Neural progenitor cell (in vitro differentiated cells): ENCODE measurements at places on chromosomes 2 and 18.

DNA sequence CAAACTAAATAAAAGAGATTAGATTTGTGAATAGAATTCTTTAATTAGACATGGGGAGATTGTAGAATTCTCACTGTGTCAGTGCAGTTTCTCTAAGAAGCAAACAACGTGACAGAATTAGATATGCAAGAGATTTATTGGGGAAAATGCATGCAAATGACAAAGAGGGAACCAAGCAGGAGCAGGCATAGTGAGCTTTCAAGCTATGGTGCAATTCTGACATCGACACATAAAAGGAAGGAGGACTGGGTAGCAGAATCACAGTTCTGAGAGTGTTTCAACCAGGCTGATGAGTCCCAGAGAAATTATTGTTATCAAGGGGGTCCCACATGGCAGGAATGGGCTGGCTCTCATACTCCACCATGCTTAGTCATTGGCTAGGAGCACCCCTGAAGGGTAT is 338.4 kb downstream of the FIGN start:
- no peak for DNase-seq

DNA sequence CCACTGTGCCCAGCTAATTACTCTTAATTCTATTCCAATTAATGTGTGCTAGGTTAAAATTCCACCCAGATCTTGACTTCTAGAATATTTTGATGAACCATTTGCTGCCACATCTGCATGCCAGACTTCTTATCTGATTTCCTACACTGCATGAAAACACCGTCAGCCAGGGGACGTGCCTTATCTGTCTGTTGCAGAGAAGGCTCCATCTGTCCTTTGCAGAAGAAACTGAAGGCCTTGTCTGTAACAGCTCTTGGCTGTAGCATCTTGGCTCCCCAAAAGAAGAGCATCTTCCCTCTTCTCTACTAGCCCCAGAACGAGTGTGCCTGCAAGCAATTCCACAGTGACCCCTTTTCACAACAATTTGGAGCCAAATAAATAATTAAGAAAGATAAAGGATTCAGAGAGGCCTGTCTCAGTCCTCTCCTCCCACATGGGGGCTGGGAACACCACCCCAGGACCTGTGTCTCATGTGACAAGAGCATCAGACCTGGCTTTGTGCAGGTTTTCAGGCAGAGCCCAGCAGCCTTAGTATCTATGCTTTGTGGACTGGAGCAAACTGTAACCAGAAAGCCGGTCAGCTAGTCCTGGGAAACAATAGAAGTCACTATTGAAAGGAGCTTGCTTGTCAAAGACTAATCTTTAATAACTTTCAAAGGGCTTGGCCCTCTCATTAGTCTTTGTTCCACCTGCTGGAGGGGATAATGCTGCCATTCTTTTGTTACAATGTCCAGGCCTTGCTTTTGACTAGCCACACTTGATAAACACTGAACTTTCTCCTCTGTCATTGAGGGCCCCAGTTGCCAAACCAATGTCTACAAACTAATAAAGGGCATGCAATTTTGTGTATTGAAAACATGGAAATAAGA is 84.0 kb upstream of the NEUROD1 start:
- DNase-seq = peak; percentile 44

DNA sequence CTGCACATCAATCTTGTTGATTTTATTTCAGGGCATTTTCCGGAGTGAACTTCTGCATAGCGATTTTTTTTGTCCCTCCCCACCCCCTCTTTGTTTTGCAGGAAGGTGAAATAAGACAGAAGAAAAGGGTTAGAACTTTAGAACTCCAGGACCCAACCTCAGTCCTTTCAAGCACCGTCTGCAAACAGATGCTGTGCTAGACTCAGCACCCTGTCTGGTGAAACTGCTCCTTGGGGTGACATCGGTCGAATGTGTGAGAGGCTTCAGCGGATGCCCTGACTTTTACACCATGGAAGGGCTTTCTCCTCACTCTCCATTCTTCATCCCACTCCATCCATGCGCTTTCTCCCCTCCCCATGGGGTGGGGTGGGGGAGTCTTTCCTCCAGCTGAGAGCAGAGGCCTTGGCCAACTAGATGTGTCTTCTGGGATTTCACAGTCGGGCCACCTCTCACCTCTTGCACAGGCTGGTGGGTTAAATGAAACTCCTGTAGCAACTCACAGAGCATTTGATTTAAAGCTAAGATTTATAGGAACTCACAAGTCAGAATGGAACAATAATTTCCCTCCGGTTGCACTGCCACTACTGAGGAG is 43.3 kb upstream of the EDAR start:
- no peak for DNase-seq

DNA sequence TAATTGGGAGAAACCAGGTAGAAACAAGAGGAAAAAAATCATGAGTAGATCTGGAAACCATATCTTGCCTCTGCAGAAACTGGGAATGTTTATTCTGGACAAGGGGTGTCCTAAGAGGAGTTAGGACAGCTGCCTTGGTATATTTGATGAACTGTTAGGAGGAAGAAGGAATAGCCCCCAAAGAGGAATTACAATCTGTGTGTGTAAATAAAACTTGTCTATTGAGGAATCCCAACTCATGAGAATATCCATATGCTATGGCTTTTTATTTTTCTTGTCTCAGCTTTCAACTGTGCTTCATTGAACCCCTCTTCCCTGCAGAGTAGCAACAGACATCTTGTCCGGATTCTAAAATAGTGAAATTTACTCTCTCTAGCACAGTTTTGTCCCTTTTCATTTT is 423.5 kb upstream of the SLC14A2 start:
- DNase-seq = no peak

- DNase-seq = peak; percentile 90
These were observed 128.5 kb downstream of the STK39 start for GRCh38 chr2:168118733-168119514.

DNA sequence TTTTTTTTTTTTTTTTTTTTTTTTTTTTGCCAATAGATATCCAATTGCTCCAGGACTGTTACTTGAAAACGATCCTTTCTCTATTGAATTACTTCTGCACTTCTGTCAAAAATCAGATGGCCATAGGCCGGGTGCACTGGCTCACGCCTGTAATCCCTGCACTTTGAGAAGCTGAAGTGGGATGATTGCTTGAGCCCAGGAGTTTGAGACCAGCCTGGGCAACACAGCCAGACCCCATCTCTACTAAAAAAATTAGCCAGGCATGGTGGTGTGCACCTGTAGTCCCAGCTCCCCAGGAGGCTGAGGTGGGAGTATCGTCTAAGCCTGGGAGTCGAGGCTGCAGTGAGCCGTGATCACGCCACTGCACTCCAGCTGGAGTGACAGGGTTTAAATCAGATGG is 4.3 kb upstream of the CHCHD5 start:
- no peak for DNase-seq

- DNase-seq = peak; percentile 66
These were observed at the start of gene TLX2 for GRCh38 chr2:74514368-74515270. TSS of gene TLX2 (plus strand) at chr2:74514450. CDS start at chr2:74514807, 357 bp downstream.

DNA sequence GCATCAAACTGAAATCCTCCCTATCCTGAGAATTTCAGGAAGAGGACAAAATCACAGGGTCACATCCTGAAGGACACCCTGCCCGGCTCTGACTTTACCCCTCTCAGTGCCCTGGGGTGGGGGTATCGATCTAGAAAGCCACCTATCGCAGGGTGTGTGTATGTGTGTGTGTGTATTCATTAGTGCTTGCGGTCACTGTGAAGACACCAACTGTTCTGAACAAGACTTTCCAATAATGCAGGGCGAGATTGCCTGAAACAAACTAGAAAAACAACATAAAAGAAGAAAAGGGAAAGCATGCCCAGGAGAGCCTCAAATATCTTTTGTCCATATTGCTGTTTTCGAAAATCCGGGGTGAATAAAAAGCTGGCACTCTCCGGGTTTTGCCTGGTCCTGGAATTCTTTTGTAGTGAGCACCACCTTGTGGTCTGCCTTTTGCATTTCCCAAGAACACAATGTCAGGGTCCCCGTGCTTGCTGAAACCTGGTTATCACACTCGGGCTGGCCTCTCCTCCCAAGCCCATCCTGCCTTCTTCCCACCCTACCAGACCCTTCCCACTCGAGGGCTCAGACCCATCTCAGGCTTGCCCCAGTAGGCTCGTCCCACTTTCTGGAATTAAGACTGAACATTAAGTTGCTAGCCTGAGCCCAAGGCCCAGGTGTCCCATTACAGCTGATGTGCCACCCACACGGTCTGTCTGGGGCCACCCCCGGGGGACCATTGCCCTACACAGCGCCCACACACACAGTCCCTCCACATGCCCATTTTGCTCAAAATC is 25.0 kb upstream of the COPS8 start:
- DNase-seq = peak; percentile 82

- DNase-seq = no peak
These were observed 330.0 kb upstream of the POU3F3 start for GRCh38 chr2:104523921-104524320.

DNA sequence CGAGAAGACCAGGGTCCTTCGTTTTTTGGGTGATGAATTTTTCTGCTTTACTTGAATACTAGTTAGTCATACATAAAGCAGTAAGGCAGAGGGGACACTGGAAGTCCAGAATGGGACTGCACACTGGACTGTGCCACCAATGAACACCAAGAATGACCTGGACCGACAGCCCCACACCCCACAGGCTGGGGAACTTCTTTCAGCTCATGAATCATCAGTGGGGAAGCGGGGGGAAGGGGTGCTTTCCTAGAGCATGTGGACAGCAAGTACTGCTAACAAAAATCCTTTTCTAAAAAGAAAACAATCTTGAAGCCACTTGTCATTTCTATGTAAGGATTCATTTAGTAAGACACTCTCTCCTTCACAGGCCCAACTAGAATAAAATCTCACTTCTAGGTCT is 86.0 kb downstream of the DTNB start:
- no peak for DNase-seq

GRCh38 chr2:65040400-65041261 is 15.6 kb upstream of the CEP68 start:
- DNase-seq = peak; percentile 82

DNA sequence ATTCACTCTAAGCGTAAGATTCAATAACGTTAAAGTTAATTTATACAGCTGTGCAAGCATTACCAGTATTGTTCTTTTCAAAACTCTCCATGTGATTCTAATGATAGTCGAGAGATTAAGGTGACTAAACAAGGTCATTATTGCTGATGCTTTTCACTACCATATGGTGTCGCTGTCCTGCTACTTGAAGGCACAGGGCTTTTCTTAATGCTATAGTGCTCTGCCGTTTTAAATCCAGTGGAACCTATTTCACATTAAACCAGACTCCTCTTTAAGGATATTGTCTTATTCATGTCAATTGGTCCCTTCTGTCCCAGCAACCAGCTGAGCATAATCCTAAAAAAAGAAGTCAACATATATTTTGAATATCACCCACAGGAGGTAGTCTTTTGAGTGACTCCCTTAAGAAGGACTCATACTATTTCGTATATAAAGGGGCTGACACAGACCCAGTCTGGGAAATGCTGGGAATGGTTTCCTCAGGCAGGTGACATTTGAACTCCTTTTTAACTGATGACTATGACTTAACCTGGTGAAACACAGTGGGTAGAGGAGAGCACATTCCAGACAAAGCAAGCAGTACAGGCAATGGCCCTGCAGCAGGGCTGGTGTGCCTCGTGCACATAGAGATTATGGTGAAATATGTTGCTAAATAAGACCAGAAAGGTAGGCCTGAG is 53.9 kb upstream of the CYTIP start:
- peak; percentile 65 for DNase-seq

DNA sequence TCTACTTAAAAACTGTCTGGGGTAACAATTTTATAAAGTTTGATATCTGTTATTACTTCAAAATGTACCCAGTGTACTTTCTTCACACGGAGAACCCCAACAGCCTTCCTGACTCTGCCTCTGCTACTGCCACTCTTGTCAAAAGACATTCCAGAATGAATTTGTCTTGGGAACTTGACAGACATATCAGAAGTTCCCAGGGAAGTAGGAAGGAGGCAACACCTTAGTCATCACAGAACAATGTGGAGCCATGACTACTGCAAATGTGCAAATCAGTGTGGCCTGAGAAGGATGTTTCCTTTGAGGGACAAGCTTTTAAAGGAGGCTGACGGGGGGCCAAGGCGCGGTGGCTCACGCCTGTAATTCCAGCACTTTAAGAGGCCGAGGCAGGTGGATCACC is 133.8 kb upstream of the RNF152 start:
- no peak for DNase-seq

GRCh38 chr18:61972389-61973264 is 79.8 kb upstream of the RNF152 start:
- DNase-seq = peak; percentile 26
